Activated CD4-positive, alpha-beta T cell treated with anti-CD3 and anti-CD28 coated beads, Interleukin-2, amount 50 U/mL, for 48 hours (primary cell): ENCODE measurements at places on chromosomes 6 and 20.

GRCh38 chr6:166465003-166465399 is 82.3 kb upstream of the MPC1 start:
- no peak for DNase-seq

GRCh38 chr6:163243083-163243482 is 171.4 kb upstream of the QKI start:
- DNase-seq: no peak

- no peak for DNase-seq
Observed at GRCh38 chr6:168280020-168280898, 39.3 kb downstream of the DACT2 start.

- peak; percentile 28 for DNase-seq
Observed at GRCh38 chr6:20366082-20366830, 35.4 kb upstream of the E2F3 start.

GRCh38 chr6:72425003-72425681 is 196.7 kb upstream of the KCNQ5 start:
- no peak for DNase-seq
